ENCODE measurements at places on chromosomes 6 and 20.
A peak's percentile ranks its signal among the peaks of the same experiment; 100 is the strongest.

GRCh38 chr6:76264468-76264867, 192.0 kb upstream of the IMPG1 start:
- no peak for DNase-seq

DNA sequence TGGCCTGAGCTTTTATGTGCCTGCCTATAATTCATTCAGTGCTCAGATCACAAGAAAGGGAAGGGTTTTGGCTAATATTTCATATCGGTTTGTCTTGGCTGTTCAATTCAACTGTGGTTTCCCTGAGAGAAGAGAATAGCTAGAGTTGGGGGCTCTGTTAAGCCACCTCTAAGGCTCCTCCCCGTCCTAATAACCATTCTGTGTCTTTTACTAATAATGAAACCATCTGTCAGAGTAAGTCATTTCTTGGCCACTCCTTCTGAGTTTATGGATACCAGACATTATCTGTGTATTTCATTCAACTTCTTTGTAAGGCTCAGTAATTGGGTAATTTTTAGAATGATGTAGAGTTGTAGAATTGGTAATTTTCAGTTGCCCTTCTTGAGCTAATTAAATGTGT, 5.2 kb downstream of the STX11 start:
- no peak for DNase-seq

GRCh38 chr6:31502586-31502985, 4.6 kb downstream of the MICB start:
- no peak for DNase-seq

DNA sequence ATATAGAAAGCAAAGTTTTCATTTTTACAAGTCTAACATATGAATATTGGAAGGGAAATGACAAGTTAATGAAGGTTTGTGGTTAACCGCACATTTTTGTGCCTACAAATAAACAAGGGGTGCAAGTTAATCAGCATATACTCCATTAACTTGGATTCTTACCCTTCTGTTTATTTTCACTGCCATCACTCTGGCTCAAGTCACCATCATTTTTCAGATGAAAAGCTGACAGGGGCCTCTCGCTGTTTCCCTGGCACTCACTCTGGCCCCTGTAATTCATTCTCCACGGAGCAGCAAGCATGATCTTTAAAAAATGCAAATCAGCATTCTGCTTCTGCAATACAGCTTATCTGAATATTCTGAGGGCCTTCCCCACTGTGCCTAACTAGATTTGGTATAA, 29.8 kb downstream of the APCDD1L start:
- no peak for DNase-seq

DNA sequence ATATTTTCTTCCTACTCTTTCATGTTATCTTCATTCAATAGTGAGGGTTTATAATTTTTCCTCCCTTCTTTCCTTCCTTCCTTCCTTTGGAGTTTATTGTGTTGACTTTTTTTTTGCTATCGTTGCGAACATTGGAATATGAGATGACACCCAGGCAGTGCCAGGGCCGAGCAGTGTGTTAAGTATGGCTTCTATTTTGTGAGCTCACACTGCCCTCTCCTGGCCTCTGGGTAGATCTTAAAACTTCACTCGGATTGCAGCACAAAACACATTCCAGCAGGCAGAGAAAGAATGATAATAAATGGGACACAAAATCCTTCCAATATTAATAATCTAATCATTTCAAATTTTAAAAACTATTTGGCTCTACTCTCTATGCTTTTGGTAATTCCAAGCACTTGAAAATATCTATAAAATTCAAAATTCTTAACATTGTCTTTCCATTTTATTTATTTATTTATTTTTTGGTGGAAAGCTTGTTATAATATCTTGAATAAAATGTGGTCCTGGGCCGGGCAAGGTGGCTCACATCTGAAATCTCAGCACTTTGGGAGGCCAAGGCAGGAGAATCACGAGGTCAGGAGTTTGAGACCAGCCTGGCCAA, 147.4 kb upstream of the OLIG3 start:
- DNase-seq, result peak; percentile 36

DNA sequence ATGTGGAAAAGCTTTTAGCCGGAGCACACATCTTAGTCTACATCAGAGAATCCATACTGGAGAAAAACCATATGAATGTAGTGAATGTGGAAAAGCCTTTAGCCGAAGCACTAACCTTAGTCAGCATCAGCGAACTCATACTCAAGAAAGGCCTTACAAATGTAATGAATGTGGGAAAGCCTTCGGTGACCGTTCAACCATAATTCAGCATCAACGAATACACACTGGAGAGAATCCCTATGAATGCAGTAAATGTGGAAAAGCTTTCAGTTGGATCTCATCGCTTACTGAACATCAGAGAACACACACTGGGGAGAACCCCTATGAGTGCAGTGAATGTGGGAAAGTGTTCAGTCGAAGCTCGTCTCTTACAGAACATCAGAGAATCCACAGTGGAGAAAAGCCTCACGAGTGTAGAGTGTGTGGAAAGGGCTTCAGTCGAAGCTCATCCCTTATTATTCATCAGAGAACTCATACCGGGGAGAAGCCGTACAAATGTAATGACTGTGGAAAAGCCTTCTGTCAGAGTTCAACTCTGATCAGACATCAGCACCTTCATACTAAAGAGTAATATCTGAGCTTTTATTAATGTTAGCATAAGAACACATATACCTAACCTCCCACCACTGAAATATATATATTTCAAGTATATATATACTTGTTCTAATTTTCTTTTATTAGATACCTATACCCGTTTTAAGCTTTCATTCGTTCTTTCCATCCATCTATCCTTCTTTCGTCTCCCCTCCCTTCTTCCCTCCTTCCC, 12.5 kb downstream of the ZNF391 start:
- no peak for DNase-seq

GRCh38 chr6:131946404-131946991, 4.7 kb downstream of the CCN2 start:
- no peak for DNase-seq

- DNase-seq, result no peak
Measured at GRCh38 chr6:15504581-15505350, 158.1 kb downstream of the DTNBP1 start.

- DNase-seq, result no peak
Measured at GRCh38 chr20:48727226-48727625, 100.6 kb downstream of the PREX1 start.

DNA sequence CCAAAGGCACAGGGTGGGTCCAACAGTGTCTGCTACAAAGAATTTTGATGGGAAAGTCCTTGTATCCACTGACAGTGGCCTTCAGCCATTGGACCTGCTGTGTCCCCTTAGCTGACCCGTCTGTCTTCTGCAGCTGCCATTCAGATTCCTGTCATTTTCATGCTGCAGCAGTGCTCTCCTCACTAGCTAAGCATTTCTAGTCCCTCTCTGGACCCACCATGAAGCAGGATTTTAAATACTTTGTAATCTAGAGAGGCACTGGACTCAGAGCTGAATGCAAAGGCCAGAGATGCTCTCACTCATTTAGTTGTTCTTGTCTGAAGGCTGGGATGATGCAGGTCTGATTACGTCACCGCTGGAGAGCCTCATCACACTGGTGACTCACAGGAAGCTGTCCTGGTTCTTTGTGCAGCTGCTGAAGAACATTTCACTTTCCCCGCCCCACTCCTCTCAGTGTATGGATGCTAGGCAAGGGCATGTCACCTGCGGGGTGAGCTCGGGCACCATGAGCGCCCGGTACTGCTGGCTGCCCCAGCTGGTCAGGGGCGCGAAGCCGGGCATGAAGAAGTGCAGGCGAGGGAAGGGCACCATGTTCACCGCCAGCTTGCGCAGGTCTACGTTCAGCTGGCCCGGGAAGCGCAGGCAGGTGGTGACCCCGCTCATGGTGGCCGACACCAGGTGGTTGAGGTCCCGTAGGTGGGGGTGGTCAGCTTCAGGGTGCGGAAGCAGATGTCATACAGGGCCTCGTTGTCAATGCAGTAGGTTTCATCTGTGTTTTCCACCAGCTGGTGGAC, 19.4 kb upstream of the TUBB2A start:
- DNase-seq, result no peak

GRCh38 chr6:168192195-168192900, 113.3 kb upstream of the FRMD1 start:
- no peak for DNase-seq

DNA sequence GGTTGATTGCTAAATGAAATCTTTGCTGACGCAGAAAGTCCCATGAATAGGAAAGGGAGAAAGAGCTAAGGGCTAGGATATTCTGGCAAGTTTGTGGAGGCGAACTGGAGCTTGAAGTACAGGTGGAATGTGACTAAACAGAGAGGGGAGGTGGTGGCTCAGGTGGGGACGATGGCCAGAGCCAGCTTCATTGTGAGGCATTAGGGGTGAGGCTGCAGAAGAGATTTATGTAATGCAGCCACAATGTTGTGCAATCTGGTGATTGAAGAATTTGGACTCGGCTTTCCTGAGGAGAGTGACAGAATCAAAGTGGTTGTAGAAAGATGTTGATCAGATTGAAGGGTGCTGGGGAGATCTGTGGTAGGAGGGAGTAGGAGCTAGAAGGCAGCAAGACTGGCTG, 42.9 kb upstream of the SPACA1 start:
- no peak for DNase-seq

DNA sequence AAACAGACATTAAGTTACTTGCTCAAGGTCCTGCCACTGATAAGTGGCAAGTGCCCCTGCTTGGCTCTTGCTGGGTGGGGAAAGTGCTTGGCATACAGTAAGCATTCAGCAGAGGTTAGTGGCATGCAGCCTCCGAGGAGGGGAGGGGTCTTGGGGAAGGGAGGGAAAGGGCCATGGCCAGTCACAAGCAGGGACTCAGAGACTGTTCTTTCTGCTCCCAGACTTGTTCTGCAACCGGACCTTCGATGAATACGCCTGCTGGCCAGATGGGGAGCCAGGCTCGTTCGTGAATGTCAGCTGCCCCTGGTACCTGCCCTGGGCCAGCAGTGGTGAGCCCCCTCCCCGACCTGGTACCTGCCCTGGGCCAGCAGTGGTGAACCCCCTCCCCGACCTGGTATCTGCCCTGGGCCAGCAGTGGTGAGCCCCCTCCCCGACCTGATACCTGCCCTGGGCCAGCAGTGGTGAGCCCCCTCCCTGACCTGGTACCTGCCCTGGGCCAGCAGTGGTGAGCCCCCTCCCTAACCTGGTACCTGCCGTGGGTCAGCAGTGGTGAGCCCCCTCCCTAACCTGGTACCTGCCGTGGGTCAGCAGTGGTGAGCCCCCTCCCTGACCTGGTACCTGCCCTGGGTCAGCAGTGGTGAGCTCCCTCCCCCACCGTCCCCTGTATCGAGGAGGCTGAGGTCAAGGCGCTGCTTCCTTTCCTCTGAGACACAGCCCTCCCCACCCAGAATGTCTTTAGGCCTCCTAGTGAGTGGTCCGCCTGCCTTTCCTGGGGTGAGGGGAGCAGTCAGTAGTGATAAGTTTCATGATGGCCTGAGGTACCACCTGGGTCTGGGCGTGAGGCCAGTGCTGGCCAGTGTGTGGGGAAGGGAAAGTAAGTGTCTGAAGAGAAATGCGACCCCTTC, 8.9 kb downstream of the GLP1R start:
- DNase-seq, result no peak

GRCh38 chr6:94570581-94570980, 1006.8 kb upstream of the MANEA start:
- no peak for DNase-seq
